ENCODE measurements at places on chromosomes 7 and 10. TPM values are rescaled to one million over a fixed set of nuclear protein-coding genes. Genes with fewer than 3 reads are reported as not detected.

The DPYSL4 gene
- polyA plus RNA-seq = 1.7 TPM

The UPK3BL2 gene
- 8.2 TPM for polyA plus RNA-seq

The SPAM1 gene
- not detected for polyA plus RNA-seq

The ANXA8 gene
- 0.10 TPM for polyA plus RNA-seq

The TMEM225B gene
- polyA plus RNA-seq = 0.41 TPM

The AKR1D1 gene
- polyA plus RNA-seq = not detected

The KIF20B gene
- 8.2 TPM for polyA plus RNA-seq

The SLC13A1 gene
- not detected for polyA plus RNA-seq

The TMED4 gene
- polyA plus RNA-seq = 82.8 TPM

DNA sequence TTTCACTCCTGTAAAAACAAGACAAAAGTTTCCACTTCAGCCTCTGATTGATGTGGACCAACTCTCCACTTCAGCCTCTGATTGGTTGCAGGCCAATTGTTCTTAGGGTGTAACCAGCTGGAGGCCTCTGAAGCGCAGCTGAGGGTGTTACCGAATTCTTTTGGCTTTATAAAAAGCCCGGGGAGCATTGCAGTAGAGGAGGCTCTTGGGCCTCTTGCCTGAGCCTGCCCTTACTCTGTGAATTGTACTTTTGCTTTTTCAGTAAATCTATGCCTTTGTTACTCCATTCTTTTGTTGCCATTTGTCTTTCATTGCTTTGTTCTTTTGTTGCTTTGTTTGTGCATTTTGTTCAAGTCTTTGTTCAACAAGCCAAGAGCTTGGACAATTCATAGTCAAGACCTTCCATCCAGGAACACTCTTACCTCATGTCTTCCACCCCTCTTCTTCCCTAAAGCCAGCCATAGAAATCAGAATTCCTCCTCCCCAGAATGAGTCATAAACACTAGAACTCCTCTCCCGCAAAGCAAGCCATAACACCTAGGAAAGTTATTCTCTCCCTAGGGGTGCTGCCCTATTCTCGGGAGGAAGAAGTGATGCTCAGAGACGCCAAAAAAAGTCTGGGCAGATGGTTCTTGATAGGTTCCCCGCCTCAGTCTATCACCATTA lies 53.5 kb upstream of the ARMC3 start:
- DNase-seq = peak; percentile 9

DNA sequence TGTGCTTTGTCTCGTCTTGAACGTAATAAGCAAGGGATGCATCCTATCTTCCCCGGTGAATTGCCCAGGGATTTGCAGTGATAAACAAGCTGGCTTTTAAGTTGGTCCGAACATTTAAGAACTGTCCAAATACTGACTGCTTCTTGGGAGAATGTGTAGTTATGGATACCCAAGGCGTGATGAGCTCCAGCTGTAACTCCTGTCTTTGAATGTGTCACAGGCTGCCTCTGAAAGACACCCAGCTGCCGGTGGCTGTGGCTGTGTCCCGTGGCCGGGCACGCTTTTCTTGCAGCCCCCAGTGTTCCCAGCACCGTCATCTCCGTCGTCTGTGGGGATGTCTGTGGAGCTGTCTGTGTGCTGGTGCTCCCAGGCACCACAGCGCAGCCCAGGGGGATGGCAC lies 118.1 kb downstream of the GLRX3 start:
- DNase-seq = peak; percentile 22

GRCh38 chr7:42156291-42156865 lies 80.6 kb downstream of the GLI3 start:
- DNase-seq = no peak

DNA sequence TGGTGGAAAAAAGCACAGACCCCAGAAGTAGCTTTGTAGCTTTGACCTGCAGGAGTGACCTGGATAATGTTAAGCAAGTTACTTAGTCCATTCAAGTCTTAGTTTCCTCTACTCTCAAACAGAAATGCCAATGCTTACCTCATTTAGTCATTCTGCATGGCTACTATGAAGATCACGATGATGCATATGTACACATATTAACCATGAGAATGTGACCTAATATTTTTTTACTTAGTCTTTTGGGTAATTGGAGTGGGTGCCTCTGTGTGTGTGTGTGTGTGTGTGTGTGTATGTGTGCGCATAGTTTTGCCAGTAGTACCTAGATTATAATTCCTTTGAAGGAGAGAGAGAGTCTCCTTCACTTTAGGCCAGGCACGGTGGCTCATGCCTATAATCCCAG lies 95.8 kb downstream of the NRP1 start:
- no peak for DNase-seq

DNA sequence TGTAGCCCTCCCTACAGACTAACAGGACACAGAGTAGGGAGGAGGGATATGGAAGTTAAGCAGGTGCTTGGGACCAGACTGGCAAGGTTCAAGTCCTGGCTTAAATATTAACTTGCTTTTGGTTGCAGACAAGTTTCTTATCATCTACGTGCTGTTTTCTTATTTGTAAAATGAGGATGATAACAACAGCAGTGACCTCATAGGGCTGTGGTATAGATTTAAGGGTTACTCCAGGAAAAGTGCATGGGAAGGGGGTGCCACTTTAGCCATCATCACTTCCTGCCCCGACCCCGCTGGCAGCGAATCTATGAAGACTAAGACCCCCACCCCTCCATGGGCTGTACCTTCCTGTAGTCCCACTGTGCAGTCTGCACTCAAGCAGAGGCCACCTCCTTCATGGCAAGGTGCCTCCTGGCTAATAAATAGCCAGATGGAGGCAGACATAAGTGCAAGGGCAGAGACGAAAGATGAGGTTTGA lies 250.2 kb downstream of the COBL start:
- no peak for DNase-seq

- DNase-seq = peak; percentile 55
Observed at GRCh38 chr7:35003679-35004303, 33.5 kb downstream of the DPY19L1 start.

DNA sequence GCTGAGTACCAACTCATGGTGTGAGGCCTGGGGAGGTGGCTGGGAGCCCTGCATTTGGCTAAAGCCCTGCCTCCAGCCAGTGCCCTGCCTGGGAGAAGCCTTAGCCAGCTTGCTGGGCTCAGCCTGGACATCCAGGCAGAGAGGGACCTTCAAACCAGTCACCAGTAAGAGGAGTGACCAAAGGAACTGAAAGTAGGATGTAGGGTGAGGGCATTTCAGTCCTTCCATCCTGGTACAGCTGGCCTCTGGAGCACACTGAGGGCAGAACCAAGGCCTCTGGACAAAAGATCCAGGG lies 124.8 kb downstream of the ADCY1 start:
- no peak for DNase-seq

GRCh38 chr7:7504910-7505704 lies 30.6 kb downstream of the COL28A1 start:
- DNase-seq = no peak

DNA sequence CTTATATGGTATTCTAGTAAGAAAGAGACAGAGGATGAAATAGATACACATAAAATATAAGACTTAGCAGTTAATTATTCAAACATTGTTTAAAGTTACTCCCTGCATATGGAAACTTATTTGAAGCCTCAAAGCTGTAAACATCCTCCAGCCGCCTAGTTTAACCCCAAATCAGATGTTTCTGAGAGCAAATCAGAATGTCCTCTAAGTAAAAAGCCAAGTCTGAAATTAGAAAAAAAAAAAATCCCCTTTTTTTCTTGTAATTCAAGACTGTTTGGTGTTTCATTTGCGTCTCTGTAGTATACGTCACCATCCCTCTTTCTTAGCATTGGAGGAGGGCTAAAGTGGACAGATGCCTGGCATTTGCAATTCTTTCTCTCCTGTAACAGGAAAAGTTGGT lies 46.4 kb downstream of the TMEM26 start:
- no peak for DNase-seq

- DNase-seq = peak; percentile 65
Observed at GRCh38 chr10:132397036-132397541, at the start of gene PWWP2B. TSS of gene PWWP2B (plus strand) at chr10:132397200. CDS start at chr10:132397227, 27 bp downstream.

DNA sequence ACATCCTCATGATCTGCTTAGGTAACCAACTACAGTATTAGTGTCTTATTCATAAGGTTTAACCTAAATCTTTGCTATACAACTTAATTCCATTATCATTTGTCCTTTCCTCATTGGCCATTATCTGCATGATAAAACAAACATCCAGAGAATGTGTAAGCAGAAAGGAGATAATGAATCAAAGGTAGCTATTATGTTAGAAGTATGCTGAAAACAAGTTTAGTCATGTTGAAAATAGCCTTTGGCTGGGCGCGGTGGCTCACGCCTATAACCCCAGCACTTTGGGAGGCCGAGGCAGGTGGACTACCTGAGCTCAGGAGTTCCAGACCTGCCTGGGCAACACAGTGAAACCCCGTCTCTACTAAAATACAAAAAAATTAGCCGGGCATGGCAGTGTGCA lies 78.2 kb downstream of the NT5C2 start:
- DNase-seq = no peak

- DNase-seq = peak; percentile 16
Observed at GRCh38 chr10:96044736-96045135, 1.4 kb downstream of the CCNJ start.

DNA sequence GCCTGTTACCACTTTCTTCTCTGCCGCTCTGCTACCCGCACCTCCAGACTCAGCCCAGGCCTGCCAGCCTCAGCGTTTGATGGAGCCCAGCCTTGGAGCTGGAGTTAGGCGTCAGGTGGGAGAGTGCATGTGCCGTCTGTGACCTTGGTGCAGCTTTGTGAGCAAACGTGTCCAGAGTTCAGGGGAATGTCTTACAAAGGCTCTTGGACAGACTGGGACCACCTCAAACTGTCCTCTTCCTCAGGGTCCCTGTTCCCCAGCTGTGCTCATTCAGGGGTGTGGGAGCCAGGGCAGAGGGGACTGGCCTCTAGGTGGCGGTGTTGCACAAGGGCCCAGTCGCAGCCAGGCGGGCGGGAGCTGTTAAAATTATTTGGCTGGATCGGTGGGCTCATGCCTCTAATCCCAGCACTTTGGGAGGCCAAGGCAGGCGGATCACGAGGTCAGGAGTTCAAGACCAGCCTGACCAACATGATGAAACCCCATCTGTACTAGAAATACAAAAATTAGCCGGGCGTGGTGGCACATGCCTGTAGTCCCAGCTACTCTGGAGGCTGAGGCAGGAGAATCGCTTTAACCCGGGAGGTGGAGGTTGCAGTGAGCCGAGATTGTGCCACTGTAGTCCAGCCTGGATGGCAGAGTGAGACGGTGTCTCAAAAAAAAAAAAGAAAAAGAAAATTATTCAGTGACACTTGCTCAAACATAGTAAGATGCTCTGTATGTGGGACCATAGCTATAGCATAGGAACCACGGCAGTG lies 89.2 kb downstream of the ADCY1 start:
- DNase-seq = no peak

DNA sequence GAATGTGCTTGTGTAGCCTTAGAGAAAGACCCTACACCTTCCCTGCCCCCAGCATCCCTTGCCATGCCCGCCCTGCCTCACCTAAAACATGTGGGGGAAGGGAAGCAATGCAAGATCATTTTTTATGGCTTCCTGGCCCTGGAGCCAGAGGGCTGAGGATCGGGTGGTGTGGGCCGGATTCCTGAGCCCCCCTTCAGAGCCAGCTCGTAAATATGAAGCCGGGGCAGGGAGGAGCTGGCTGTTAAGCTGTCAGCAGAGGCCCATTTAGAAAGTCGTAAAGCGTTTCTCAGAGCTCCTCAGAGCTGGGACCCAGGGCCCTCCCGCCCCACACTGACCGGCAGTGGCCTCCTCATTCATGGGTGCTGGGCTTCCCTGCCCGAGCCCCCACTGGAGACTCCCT lies 23.9 kb downstream of the UNC5B start:
- DNase-seq = no peak

- no peak for DNase-seq
Observed at GRCh38 chr10:21746118-21746517, 212.1 kb downstream of the MLLT10 start.

- no peak for DNase-seq
Observed at GRCh38 chr7:2030475-2031450, 202.0 kb downstream of the MAD1L1 start.

Data from muscle of back (tissue), 13 donors.